ENCODE measurements at places on chromosomes 1 and 21.
A peak's percentile ranks its signal among the peaks of the same experiment; 100 is the strongest.

DNA sequence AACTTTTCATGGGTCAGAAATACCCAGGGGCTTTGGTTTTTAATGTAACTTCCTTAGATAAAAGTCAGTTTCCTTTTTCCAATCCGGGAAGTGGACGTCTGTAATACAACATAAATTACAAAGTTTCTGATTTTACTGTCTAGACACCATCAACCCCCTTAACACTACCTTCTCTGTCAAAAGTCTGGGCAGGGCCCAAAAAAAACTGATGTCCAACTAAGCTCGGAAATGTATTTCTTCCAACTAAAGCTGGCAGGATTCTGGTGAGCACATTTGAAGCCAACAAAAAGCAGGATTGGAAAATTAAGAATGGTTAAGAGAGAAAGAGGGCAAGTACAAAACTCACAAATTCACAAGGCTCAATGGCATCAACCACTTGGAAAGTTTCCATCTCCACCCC lies 24.3 kb downstream of the DDAH1 start:
- DNase-seq = no peak

GRCh38 chr1:40593449-40594186 lies 62.2 kb downstream of the ZNF684 start:
- DNase-seq = peak; percentile 14

- no peak for DNase-seq
Measured at GRCh38 chr1:44620072-44620471, 54.2 kb downstream of the TMEM53 start.

GRCh38 chr21:46154155-46154954 lies 1.0 kb downstream of the FTCD start:
- DNase-seq = no peak

GRCh38 chr1:84504580-84505492 lies 1.4 kb upstream of the SPATA1 start:
- peak; percentile 37 for DNase-seq

DNA sequence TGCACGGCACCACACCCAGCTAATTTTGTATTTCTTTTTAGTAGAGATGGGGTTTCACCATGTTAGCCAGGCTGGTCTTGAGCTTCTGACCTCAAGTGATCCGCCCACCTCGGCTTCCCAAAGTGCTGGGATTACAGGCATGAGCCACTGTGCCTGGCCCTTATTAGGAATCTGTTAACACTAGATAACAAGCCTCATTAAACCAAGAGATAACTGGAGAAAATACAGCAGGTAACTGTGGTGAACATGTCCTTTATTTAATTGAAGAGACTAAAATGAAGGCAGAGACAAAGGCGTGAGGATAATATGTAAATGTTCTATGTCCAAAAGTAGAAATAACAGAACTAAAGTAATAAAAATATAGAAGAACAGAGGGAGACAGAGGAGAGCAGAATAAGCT lies 71.8 kb upstream of the DNAJC6 start:
- peak; percentile 45 for DNase-seq

- no peak for DNase-seq
Measured at GRCh38 chr1:58062635-58063034, 483.9 kb downstream of the OMA1 start.

DNA sequence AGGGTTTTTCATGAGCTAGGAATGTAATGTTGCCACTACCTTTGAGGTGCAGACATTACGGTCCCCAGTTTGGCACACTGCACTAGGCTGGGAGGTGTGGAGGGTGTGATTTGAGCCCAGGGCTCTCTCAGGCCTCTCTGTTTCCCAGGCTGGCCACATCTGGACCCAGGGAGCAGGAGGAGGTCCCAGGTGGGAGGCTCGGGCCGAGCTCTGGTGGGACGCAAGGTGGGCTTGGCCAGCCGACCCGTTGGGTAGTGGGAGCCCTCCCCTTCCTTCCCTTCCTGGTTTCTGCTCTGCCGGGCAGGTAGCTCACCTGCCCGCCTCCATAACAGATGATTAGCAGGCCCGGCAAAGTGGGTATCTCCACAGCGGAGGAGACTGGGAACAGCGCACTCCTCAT lies 146.2 kb upstream of the TMEM51 start:
- DNase-seq = no peak

DNA sequence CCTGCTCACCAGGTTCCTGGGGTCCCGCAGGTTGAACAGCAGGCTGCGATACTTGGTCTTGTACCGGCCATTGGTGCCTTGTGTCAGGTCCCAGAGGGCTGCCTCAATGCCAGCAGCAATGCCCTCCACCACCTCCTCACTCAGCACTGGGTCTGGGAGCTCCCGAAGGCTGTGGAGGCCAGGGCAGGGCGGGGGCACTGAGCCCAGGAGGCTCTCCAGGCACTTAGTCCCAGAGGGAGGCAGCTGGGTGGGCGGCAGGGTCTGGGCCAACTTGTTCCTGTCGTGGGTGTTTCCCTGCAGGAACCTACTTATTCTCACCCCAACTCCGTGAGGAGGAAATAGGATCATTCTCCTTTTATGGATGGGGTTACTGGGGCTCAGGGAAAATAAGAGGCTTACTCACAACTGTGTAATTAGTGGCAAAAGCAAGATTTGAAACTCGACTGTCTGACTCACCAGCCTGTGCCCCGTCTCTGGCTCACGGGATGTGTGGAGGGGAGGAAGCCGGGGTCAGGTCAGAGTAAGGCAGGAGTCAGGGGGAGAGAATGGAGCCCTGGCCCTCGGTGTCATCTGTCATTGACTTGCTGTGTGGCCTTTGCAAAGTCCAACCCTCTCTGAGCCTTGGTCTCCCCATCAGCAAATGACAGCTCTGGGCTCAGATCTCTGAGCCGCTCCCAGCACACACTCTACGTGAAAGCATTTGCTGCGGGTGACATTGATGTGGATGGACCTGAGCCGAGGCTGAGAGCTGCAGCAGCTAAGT lies 17.2 kb downstream of the SPOCD1 start:
- DNase-seq = no peak

DNA sequence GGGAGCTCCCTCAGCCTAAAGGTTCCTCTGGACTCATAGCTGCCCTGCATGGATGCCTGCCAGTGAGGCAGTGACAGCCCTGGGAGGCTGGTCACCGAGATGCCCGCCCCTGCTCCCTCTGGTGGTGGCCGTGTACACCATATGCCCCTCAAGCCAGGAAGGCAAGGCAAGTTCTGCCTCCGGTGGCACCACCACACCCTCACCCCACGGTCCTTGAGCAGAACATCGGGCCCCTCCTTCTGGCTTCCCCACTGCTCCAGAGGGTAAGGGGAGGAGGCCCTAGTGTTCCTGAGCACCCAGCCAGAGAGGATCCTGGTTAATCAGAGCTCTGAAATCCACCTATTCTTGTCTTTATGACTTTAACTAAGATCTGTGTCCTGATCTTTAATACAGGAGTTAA lies 1.5 kb upstream of the S100A14 start:
- no peak for DNase-seq

DNA sequence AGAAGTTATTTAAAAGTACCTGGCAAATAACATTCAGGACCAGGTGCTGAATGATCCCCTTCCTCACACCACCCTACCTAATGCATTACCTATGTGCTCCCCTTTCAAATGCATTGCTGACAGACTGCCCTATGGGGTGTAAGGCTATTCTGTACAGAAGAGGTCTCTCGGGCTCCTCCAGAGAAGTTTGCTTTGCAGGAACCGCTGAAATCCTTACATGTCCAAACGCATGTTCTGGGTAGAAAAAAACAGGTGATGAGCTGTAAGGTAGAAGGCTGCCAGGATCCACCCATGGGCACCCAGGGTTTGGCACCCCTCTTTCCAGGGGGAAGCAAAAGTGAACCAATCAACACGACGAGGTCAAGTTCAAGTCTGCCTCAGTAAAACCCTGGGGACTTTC lies 58.3 kb upstream of the TARBP1 start:
- no peak for DNase-seq

GRCh38 chr1:240706150-240706935 lies 94.4 kb upstream of the GREM2 start:
- no peak for DNase-seq

DNA sequence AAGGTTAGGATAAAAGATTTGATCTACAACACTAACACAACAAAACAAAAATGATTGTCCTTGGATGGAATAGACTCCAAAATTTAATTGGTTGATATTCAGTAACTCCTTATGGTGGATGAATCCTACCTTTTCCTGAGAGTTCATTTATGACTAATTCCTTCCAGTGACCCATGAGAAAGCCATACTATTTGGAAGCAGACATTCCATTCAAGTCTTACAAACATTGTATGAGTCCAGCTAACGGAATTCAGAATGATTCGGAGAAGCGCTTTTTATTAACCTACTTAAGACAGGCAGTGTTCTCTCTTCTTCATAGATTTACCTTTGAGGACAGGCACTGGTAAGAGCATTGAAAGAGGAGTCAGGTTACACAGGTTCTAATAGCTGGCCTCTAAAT lies 155.6 kb upstream of the ZNF648 start:
- no peak for DNase-seq

DNA sequence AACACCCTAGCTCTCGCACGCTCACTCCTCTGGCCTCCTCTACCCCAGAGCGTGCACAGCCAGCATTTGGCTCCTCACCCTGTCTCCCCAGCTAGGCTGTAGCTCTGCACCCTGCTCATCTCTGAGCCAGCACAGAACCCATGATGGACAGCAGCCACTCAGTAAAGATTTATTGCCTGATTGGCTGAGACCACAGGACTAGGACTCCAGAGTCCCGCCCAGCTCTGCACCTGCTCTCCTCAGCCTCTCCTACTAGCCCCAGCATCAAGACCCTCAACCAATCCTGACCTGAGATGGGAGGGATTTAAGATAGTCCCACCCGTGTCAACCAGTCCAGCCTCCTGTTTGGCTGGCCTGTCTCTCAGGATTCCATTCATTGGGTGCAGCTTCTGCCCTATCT lies 9.3 kb downstream of the C1QB start:
- peak; percentile 46 for DNase-seq

DNA sequence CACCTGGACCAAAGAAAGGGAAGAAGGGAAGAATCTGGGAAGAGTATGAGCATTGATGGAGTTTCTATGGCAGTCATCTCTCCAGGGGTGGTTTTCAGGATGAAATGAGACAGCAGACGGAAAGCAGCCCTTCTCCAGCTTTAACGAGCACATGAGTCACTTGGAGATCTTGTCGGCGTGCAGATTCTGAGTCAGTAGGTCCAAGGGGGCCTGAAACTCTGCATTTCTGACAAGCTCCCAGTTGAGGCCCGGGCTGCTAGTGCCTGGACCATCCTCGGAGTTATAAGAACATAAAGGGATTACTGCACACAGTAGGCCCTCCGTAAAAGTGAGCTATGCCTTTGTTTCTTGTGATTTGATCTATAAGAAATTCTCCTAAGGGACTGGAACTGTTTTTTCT lies 17.6 kb downstream of the HSPG2 start:
- no peak for DNase-seq

DNA sequence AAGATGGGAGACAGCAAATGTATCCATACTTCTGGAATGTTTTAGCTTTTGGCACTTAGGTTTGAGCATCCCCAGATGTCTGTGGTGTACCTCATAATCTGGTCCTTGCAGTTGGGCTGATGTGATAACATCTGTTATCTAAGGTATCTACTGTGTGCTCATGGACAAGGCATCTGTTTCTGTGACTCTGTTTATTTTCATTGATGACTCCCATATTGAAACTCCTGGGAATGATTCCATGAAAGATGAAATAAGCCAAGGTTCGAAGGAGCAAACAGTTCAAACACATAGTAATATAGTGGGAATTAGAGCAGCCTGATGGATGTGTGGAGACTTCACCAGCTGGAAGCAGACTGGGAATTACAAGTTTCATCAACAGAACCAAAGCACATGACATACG lies 20.7 kb upstream of the TRIM45 start:
- no peak for DNase-seq

GRCh38 chr1:12477936-12478611 lies 139.9 kb downstream of the DHRS3 start:
- peak; percentile 95 for DNase-seq

DNA sequence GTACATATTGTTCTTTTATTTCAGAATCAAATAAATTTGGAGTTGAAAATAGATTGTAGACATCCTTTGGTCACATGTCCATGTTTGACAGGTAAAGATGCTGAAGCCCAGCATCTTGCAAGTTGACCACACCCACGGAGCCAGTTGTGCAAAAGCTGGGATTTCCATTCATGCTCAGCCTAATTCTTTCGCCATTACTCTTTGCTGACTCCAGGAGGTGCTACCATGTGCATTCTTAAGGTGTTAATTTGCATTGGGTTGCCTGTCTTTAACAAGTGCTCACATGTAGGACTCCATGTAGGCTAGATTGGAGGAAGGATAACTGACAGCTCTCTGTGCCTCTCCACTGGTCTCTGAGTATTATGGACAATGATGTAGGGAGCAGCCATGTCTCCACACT lies 660.7 kb downstream of the LMO4 start:
- DNase-seq = no peak

- DNase-seq = no peak
Measured at GRCh38 chr1:25355841-25356395, 17.8 kb downstream of the TMEM50A start.
